Stimulated activated naive CD4-positive, alpha-beta T cell treated with Interleukin-2 at 50 U/mL for 16 hours (primary cell): ENCODE measurements at places on chromosomes 12 and 14.

GRCh38 chr14:55758796-55759195, 178.8 kb downstream of the KTN1 start:
- DNase-seq, result no peak

DNA sequence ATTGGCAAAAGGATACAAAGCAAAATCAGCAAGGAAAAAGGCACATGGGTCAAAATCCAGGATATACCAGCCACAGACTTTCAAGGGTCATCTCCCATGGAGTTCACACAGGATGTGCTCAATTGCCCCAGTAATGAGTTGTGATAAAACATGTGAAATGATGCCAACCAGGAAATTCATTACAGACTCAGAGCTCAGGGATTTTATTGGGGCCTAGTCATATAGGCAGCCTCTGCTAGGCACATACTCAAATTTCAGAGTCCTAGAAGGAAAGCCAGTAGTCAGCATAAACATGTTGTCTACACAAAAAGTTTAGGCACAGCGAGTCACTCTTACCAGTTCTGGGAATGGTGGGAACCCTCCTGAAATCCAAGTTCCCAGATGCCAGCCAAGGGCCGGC, 64.4 kb upstream of the OSBPL8 start:
- DNase-seq, result no peak

- DNase-seq, result peak; percentile 55
These were observed 7.4 kb downstream of the ZBTB39 start for GRCh38 chr12:56998981-56999380.

DNA sequence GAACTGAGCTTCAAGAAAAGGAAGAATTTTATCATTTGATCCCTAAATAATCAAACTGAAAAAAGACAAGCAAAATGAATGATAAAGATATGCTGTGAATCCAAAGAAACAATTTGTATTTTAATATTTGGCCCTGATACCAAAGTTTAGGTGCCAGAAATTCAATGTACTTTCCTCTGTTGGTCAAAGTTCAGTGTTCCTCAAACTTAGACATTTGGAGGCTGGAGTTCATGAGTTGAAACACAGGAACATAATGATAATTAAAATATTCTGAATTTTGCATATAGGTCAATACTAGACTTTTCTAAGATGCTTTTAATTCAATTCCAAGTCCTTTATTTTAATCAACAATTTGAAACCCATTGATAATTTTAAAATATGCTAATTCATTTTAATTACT, 1007.7 kb upstream of the ATXN7L3B start:
- no peak for DNase-seq

GRCh38 chr12:83322809-83323208, 636.1 kb downstream of the TMTC2 start:
- DNase-seq, result no peak

DNA sequence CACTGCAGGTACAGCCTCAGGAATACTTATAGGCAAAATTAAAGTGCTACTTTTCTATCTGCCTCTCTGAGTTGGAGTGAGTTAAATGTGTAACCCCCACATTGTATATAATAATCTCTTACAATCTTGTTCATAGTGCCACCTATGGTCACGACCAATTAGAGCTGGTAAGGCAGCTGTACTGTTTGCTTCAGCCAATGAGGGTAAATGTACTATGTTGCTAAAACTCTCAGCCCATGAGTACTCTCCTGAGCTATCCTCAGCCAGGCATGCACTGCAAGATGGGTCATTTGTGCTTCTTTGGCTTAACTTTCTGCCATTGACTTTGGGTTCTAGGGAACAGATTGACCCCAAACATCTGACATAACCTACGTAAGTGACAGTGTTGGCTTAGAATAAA, 15.0 kb upstream of the MDM2 start:
- no peak for DNase-seq

- no peak for DNase-seq
These were observed 582.5 kb upstream of the MGAT4C start for GRCh38 chr12:86838711-86839110.

GRCh38 chr12:122793685-122794106, 19.3 kb downstream of the CCDC62 start:
- DNase-seq, result no peak
